Activated CD8-positive, alpha-beta memory T cell treated with anti-CD3 and anti-CD28 coated beads for 1 hour (primary cell): ENCODE measurements at places on chromosomes 1 and 21.

GRCh38 chr21:38505654-38506523 is 7.6 kb upstream of the ERG start:
- DNase-seq, result no peak

DNA sequence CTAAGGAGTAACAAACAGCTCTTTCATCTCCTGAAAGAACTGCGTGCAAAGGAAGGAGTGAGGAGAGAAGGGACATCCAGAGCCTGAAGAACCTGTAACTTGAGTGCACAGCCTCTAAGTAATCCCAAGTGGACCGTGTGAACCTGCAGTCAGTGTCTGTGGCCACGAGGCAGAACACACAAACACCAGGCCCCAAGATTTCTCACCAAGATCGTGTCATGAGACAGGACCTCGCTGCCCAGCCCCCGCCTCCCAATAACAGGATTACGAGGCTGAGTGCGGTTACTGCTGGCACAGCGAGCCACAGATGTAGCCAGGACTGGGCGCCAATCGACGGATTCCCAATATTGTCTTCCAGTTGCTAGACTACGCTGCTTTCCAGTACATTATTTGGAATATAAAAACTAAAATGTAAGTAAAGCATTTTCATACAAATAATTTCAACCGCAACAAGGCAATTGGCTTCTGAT is 101.3 kb upstream of the SLC25A33 start:
- no peak for DNase-seq

DNA sequence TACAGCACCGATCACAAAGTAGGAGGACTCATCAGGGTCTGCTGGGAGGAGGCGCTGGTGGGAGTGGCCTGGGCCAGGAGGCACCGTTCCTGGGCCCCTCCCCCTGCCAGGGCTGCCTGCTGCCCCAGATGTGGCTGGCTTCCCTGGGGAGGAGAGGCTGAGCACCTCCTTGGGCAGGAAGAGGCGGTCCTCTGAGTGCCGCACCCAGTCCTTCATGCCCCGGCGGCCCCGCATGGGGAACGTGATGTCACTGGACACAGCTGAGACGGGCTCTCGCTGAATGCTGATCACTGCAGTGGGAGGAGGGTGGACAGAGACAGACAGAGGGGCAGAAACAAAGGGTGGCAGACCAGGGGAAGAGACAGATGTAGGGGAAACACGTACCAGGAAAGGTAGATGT is 24.8 kb downstream of the ADGRB2 start:
- no peak for DNase-seq

DNA sequence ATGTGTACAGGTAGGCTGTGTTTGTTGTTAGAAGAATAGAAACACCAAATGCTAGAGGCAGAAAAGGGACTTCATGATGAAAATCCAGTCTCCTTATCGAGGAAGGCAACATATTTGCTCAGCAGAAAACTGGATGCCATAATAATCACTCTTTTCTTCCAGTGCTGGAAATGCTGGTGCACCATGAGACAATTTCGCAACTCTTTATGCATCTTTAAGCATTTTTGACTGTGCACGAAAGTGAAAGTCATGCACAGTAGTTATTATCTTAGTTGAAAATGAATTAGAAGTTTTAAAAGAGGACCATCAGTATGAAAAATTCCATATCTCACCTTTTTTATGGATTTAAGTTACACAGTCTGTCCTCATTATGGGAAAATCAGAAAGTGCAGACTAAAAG is 29.1 kb downstream of the SMYD2 start:
- no peak for DNase-seq

DNA sequence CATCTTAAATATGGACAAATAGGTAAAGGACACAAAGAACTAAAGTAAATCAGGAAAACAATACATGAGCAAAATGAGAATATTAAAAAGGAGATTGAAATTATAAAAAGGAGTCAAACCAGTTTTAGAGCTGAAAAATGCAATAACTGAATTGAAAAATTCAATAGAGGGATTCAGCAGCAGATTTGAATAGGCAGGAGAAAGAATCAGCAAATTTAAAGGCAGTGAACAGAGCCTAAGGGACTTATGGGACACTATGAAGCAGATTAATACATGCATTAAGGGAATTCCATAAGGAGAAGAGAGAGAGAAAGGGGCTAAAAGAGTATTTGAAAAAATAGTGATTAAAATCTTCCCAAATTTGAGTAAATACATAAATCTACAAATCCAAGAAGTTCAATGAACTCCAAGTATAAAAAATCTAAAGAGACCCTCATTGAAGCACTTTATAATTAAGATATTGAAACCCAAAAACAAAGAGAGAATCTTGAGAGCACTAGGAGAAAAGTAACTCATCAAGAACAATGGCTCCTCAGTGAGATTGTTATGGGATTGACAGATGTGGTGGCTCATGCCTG is 2.9 kb downstream of the CFAP107 start:
- DNase-seq, result no peak

GRCh38 chr1:99297923-99298322 is 33.6 kb downstream of the PLPPR4 start:
- no peak for DNase-seq

DNA sequence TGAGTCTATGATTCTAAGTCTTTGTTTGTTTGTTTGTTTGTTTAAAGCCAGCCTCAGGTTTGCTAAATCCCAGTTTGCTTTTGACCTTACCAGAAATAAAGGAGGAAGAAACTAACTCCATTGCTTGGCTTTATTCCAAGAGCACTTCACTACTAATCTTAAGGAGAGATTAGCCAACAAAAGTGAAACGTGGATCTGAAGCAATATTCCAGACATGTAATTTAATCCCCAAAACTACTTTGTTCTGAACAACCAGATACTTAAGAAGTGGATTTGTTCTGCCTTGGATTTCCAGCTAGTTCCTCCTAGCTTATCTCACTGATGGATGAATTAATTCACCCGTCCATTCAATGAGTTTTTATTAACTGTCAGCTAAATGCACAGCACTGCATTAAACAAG is 15.9 kb upstream of the CEP350 start:
- no peak for DNase-seq

GRCh38 chr1:224864006-224864405 is 65.5 kb upstream of the DNAH14 start:
- DNase-seq, result no peak
